SJCRH30 (cell line): ENCODE measurements at places on chromosomes 12 and 14.

- no peak for DNase-seq
Measured at GRCh38 chr14:37589715-37590427, 5.2 kb downstream of the FOXA1 start.

DNA sequence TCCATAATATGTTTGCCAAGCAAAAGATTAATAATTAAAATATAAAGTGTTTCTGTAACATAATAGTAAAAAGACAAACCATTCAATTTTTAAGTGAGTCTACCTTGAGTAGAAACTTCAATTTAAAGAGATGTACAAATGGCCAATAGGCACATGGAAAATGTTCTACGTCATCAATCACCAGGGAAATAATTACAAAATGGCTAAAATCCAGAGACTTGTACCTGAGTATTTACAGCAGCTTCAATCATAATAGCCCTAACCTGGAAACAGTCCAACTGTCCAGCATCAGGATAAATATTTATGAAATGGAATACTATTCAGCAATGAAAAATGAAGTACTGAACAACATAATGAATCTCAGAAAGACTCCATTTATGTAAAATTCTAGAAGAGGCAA is 95.5 kb upstream of the FAR2 start:
- DNase-seq, result no peak

DNA sequence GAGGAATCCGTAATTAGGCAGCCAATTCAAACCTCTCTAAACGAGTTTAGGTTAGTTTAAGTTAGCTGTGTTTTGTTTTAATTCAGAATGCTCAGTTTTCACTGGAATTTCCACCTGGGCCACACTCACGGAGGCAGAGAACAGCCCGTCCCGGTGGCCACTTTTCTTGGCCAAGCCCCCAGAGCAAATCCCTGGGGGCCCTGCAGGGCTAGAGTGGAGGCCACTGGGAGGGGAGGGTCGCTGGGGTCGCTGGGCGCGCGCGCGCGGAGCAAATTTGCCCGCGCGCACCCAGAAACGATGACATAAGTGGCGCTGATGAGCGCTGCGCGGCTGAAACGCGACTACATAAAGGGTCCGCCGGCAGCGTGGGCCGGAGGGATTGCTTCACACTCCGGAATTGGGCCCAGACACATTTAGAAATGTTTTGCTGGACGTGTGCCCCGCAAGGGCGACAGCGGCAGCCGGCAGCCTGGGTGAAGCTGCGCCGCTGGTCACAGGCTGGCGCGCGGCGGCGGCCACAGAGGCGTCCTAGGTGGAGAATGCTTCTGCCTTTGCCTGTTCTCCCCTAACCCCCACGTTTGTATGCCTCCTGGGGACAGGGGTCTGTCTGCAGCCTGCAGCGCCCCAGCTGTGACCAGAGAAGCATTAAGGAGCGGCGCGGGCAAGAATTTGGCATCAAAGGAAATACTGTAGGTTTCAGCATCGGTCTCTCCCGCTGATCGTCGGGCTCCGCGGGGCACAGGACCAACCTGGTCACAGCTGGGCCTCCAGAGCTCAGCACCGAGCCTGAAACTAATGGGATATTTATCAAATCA is 37.9 kb upstream of the TBX5 start:
- no peak for DNase-seq

DNA sequence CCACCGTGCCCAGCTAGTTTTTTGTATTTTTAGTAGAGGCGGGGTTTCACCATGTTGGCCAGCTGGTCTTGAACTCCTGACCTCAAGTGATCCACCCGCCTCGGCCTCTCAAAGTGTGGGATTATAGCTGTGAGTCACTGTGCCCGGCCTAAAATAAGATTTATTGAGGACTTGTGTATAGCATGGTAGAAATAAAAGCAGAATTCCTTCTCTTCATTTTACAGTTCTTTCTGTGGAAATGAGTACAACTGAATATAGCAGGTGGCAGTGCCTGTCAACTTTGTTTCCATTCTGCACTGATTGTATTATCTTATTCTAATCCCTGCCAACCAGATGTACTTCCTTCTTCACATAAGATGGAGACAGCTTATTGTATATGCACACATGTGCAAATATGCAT is 41.0 kb downstream of the DIP2B start:
- DNase-seq, result peak; percentile 78

- DNase-seq, result no peak
Measured at GRCh38 chr12:65935906-65936901, 111.9 kb downstream of the HMGA2 start.

DNA sequence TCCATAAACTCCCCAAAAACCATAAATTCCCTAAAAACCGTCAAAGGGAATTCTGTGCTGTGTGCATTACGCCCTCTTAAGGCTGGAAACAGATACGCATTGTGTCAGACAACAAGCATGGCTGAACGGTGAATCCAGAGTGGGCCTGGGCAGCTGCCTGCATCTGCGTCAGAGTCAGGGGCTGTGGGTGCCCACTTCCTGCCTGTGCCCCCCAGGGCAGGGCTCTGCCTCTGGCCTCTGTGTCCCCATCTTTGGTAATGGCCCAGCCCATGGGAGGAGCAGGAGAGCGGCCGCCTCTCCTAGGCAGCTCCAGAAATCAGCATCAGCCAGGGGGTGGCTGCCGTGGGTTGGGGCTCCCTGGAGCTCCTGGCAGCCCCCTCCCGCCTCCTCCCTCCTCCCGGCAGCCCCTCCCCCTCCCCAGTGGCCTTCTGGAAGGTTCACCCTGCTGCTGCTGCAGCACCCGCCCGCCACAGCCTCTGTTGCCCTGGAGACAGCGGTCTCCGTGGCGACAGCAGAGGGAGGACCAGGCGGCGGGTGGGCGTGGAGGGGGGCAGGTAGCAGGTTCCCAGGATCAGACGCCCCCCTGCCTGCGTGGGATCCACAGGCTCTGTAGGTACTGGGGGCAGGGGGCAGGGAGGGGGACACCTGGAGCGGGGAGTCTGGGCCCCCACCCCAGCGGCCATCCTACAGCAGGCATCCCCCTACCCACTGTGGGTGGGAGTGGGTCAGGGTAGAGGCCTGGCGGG is 5.9 kb downstream of the MMP17 start:
- peak; percentile 58 for DNase-seq

GRCh38 chr14:84080944-84081343 is 1449.0 kb upstream of the FLRT2 start:
- DNase-seq, result no peak

DNA sequence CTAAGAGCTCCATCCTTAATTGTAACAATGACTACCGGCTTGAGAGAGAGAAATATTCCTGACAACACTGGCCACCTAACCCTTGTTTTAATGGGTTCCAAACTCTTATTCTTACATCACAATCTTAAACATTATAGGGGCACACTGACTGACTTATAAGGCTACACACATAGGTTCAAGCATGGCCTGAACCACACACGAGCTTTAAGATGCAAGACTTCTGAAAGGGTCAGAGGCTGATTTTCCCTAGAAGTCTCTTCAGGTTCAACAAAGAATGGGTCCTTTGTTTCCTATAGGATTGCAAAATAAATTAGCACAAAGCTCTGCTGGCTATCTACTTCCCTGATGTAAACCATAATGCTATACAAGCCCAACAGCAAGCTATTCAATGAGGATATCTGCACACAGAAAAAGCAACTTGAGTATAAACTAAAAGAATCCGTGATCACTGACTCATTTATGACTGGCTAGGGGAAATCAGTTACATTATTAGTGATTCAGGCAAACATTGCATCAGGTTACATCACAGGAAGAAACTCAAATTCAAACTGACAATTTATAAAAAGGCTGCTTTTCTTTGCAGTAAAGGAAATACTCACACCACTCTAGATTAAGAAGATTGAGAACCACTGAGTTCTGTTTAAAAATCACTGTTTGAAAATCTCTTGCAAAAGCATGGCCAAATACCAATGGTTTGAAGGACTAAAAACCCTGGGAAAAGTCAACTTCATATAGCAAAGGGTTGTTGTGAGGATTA is 8.5 kb downstream of the BTG1 start:
- peak; percentile 27 for DNase-seq

DNA sequence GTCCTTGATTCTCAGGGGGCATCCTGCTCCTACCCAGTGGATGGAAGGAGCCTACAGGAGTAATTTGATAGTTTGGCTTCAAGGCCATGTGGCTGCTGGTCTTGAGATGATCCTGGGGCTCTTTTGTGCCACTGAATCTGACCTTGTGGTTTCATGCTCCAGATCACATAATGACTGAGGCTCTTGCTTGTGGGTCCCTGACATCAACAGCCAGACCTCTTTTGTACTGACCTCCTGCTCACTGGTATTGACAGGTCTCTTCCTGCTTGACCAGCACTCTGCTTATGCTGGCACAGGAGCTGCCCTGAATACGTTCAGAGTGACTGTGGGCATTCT is 23.2 kb upstream of the JPH4 start:
- DNase-seq, result no peak

DNA sequence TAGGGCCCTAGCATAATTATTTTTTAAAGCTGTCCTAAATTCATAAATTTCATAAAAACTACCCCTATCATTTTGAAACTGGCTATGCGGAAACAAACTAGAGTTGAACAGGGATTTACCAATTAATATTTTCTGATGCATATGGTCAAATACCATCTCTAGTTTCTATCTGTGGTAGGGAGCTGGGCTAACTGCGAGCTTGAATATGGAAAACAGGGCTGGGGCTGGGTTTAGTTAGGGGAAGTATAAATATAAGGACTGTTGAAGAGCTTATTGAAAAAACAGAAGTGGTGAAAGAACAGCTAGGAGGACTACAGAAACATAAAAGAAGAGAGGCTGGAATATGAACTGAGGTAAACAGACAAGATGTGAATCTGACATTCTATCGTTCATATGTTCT is 91.8 kb downstream of the SLC38A1 start:
- DNase-seq, result no peak

DNA sequence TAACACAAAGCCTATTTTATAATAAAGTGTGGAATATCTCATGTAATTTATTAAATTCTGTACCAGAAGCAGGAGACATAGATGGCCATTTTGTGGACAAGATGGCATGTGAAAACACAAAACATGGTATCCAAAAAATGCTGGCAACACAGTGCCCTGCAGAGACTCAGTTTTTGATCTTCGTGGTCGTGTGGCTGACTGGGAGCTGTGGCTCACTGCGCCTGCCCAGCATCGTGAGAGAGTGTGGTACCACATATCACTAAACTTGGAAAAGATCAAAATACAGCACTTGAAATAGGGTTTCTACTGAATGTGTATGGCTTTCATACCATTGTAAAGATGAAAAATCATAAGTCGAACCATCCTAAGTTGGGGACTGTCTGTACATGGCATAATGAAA is 43.0 kb upstream of the MANSC4 start:
- DNase-seq, result no peak

DNA sequence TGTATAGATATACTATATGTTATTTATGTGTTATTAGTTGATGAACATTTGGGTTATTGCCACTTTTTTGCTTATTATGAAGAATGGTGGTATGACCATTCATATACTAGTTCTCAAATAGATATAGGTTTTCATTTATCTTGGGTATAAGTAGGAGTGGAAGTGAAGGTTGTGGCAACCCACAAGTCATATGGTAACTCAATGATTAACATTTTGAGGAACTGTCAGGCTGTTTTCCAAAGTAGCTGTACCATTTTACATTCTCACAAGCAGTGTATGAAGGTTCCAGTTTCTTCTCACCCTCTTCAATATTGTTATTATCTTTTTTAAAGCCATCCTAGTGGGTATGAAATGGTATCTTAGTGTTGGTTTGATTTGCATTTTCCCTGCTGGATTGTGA is 19.0 kb upstream of the MSRB3 start:
- no peak for DNase-seq

- no peak for DNase-seq
Measured at GRCh38 chr12:124756760-124757159, 106.9 kb downstream of the SCARB1 start.
